ENCODE measurements at places on chromosomes 1 and 21. TPM values are rescaled to one million over a fixed set of nuclear protein-coding genes. Genes with fewer than 3 reads are reported as not detected.

- H3K4me3 ChIP-seq = no peak overlapping the region
- H3K36me3 ChIP-seq = no peaks in the 10 kb centered on the region
- peaks cover 21% of the 10 kb centered on the region for H3K27me3 ChIP-seq
- H3K4me1 ChIP-seq = no peaks in the 10 kb centered on the region
These were observed 3.9 kb upstream of the AJAP1 start for GRCh38 chr1:4650481-4650880.

DNA sequence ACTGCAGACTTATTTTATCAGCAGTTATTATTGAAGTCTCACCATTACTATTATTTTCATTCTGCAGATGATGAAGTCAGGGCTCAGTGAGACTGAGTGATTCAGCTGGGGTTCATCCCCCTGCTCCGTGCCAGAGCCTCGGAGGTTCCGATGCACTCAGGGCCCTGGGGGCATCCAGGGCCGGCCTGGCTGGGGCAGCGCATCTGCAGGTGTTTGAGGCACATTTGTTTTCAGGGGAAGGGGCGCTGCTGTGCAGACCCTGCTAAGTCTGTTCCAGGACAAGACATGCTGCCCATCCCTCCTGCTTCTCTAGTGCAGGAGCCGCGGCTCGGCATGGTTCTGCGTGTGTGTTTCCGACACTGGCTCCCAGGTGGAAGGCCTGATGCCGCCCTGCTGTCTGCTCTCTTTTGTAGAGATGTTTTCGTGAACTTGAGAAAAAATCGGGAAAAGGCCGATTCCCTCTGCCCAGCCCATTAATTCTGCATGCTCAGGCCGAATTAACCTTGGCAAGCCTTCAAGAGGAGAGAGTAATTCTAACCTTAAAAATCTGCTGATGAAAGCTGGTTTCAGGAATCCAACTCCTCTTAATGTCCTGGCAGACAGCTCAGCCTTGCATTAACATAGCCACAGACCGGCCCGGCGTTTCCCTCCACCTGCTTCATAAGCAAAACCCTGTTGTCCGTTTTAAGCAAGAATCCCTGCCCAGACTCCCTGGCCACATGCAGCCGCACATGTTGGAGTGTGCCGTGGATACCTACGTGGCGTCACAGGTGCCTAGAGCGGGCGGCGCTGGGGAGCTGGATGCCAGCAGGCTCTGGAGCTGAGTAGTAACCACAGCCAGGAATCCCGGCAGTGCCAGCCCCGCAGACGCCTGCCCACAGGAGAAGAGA, 316.0 kb upstream of the VAMP3 start:
- no peaks in the 10 kb centered on the region for H3K4me1 ChIP-seq
- no peak overlapping the region for H3K4me3 ChIP-seq
- no peaks in the 10 kb centered on the region for H3K27me3 ChIP-seq

GRCh38 chr21:34223376-34223775, 140.4 kb upstream of the KCNE2 start:
- no peak overlapping the region for H3K4me3 ChIP-seq
- H3K36me3 ChIP-seq = no peaks in the 10 kb centered on the region
- H3K27me3 ChIP-seq = no peaks in the 10 kb centered on the region
- DNase-seq = no peak
- no peaks in the 10 kb centered on the region for H3K4me1 ChIP-seq
- no peak overlapping the region for H3K27ac ChIP-seq

TSACC gene
- total RNA-seq = not detected

GRCh38 chr1:174191349-174191862, 32.1 kb downstream of the RABGAP1L start:
- no peaks in the 10 kb centered on the region for H3K4me1 ChIP-seq
- no peaks in the 10 kb centered on the region for H3K27me3 ChIP-seq
- no peak overlapping the region for H3K4me3 ChIP-seq
- DNase-seq = no peak
- H3K36me3 ChIP-seq = no peaks in the 10 kb centered on the region

CDCA8 gene
- total RNA-seq = 44.5 TPM

- no peak overlapping the region for H3K27ac ChIP-seq
- no peak overlapping the region for H3K4me3 ChIP-seq
- peak; percentile 25 for DNase-seq
- H3K36me3 ChIP-seq = no peaks in the 10 kb centered on the region
These were observed 220.5 kb upstream of the B3GALT2 start for GRCh38 chr1:193406901-193407300.

STIL gene
- total RNA-seq = 22.0 TPM

GRCh38 chr21:21029164-21029563, 31.0 kb downstream of the NCAM2 start:
- no peaks in the 10 kb centered on the region for H3K27me3 ChIP-seq
- no peaks in the 10 kb centered on the region for H3K36me3 ChIP-seq
